Epithelial cell of proximal tubule (primary cell): ENCODE measurements at places on chromosomes 16 and 17. TPM values are rescaled to one million over a fixed set of nuclear protein-coding genes. Genes with fewer than 3 reads are reported as not detected.

GRCh38 chr17:79630821-79631639 is 20.2 kb upstream of the RBFOX3 start:
- DNase-seq = no peak

GRCh38 chr17:73748508-73748907 is 104.3 kb upstream of the SDK2 start:
- no peak for DNase-seq

GRCh38 chr17:80761110-80761871 is 216.7 kb downstream of the RPTOR start:
- peak; percentile 13 for DNase-seq

DNA sequence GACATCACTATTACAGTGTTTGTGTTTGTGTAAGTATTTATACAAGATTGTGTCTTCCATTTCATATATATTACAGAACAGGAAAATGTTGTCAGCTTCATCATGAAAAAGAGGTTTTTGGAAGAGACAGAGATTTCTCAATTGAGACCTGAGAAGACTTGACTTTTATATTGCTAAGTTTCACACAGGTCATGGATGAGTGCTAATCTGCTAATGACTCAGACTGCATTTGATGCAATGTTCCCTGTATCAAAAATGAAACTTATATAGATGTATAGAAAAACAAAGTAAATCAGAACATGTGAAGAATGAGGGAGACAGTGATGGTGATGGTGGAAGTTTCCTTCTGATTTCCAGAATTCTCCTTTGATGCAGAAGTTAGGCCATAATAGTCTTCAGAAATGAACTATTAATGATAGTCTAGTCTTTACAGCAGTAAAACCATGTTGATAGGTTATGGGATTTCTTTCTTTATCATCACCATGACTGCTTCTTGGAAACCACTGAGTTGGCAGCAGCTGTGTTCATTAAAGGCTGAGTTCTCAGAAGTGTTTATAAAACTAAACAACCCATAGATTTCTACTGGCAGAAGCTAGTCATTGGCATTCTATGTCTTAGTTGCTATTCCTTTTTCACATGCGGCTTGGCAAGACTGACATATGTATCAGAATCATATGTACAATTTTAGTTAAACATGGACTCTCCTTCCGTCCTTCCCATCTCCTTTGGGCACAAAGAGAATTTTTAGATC is 56.1 kb downstream of the PCTP start:
- no peak for DNase-seq

- DNase-seq = no peak
These were observed 114.1 kb downstream of the SPAG9 start for GRCh38 chr17:51006601-51007000.

Gene ARL5C
- not detected in 2 replicates for total RNA-seq

Gene CD68
- total RNA-seq = 10.7 and 16.7 TPM in 2 replicates
